Cerebellum (tissue), 4 donors: ENCODE measurements at places on chromosomes 4 and X. TPM values are rescaled to one million over a fixed set of nuclear protein-coding genes. Genes with fewer than 3 reads are reported as not detected.

Gene EXOC1L
- not detected for total RNA-seq

Gene ABCG2
- total RNA-seq, result 12.7 TPM

Gene CT45A3
- total RNA-seq, result not detected

Gene PCDH18
- 42.3 TPM for total RNA-seq

Gene XAGE2
- total RNA-seq, result not detected

Gene ATOH1
- total RNA-seq, result 6.3 TPM

Gene IL1RAPL1
- 19.5 TPM for total RNA-seq

Gene CXCL6
- total RNA-seq, result 1.00 TPM

Gene MAGIX
- total RNA-seq, result 1.4 TPM

Gene PROM1
- 21.6 TPM for total RNA-seq

Gene ADAM29
- total RNA-seq, result 0.91 TPM

Gene PDE6B
- 4.8 TPM for total RNA-seq

Gene CACNA1F
- total RNA-seq, result 0.36 TPM

Gene CFAP99
- total RNA-seq, result 0.45 TPM

Gene TKTL2
- total RNA-seq, result 0.73 TPM

Gene GPRASP1
- 40.5 TPM for total RNA-seq

Gene P2RY8
- total RNA-seq, result 0.09 TPM

Gene ADH1C
- 1.1 TPM for total RNA-seq

Gene TMEM31
- not detected for total RNA-seq

Gene AKAP14
- total RNA-seq, result 2.4 TPM

Gene SLC4A4
- total RNA-seq, result 29.7 TPM

Gene TMEM144
- total RNA-seq, result 4.0 TPM

Gene CSN1S1
- total RNA-seq, result not detected

Gene ZDHHC9
- total RNA-seq, result 25.0 TPM

Gene CLTRN
- total RNA-seq, result 0.18 TPM

Gene SORCS2
- total RNA-seq, result 9.3 TPM

Gene RBM46
- 0.27 TPM for total RNA-seq

Gene BCLAF3
- total RNA-seq, result 34.5 TPM

Gene OPRPN
- total RNA-seq, result not detected

Gene MAGEB2
- not detected for total RNA-seq
